M059J (cell line): ENCODE measurements at places on chromosomes 6 and 20. TPM values are rescaled to one million over a fixed set of nuclear protein-coding genes. Genes with fewer than 3 reads are reported as not detected.

DNA sequence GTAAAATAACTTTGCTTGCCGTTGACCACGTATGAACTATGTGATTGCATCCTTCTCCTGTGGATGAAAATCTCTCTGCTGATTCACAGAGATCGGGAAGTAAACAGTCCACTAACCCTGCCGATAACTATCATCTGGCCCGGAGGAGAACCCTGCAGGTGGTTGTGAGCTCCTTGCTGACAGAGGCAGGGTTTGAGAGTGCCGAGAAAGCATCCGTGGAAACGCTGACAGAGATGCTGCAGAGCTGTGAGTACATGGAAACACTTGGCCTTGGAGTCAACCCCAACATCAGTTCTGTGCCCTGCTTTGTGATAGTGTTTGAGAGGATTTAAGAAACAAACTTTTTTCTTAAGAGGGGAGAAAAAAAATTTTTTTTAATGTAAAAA is 937 bp downstream of the TAF8 start:
- no peak for DNase-seq

GRCh38 chr6:10381133-10381829 is 33.6 kb downstream of the TFAP2A start:
- no peak for DNase-seq

DNA sequence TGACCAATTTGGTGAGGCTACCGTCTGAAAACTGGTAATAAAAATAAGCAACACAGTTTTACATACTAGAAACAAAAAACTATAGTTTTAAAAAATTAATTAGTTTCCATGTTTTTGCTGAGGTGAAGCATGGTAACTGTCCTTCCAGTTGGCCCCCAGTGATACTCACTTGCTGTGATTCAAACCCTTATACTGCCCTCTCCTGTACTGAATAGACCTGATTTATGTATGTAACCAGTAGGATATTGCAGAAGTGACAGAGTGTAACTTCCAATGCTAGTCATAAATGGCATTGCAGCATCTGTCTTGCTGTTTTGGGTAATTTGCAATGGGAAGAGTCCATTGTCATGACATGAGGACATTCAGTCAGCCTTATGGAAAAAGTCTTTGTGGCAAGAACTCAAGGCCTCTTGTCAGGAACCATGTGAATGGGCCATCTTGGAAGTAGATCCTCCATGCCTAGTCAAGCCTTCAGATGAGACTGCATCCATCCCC is 8.9 kb upstream of the CHD6 start:
- DNase-seq: no peak

DNA sequence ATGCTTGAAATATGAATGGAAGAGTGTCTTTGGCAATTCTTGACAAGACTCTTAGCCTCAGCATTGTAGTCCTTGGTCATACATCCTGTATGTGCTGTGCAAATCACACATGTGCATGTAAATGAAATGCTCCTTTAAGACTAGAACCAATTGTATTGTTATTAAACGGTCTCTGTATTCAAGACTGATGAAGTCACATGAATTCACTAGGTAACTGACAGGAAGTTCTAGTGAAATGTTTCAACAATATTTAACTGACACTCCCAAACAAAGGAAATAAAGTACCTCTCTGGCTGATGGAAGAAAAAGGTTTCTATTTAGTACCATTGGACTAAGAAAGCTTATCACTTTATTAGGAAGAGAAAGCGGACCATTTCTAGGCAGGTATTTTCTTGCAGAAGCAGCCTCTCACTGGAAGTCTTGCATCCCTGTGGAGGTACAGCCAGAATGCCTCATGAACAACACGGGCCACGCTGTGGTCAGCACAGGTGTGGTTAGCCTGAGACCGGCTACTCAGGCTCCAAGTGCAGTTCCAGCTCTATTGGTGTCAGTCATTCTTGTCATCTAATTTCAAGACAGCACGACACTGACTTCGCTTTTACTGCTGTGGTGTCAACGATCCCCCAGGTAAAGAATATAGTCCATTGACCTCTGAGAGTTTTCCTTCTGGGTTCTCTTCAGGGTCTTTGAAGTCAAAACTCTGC is 17.3 kb downstream of the PPP1R3G start:
- no peak for DNase-seq

DNA sequence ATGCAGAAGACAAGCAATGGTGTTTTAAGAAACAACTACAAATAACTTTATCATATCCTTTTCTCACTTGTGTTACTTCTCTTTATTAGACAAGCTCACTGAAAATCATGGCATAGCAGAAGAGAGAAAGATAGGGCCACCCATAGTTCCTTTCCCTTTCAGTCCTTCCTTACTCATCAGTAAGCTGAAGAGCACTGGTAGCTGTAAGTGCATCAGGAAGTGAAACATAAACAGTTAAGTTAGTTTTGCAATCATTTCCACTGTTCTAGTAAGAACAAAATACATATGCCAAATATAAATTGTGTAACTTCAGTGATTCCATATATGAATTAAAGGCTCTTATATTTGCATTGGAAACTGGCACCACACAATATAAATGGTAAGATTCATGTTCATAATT is 220.1 kb downstream of the HACE1 start:
- DNase-seq: peak; percentile 39

DNA sequence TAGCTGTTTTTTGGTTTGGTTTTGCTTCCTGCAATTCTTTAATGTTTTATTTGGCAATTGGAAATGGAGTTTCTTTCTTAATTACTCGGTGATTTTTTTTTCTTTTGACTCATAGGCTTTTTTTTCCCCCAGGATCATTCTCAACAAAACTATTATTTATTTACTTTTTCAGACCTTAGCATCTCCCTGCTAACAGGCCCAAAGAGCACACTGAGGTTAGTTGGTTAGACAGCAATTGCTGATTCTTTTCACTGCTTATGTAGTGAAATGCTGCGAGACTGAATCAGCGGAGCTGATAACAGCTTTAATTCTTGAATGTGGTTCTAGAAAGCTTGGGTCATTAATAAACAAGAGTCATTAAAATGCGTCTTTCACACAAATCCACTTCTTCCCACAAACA is 79.1 kb upstream of the ZFP64 start:
- peak; percentile 33 for DNase-seq

DNA sequence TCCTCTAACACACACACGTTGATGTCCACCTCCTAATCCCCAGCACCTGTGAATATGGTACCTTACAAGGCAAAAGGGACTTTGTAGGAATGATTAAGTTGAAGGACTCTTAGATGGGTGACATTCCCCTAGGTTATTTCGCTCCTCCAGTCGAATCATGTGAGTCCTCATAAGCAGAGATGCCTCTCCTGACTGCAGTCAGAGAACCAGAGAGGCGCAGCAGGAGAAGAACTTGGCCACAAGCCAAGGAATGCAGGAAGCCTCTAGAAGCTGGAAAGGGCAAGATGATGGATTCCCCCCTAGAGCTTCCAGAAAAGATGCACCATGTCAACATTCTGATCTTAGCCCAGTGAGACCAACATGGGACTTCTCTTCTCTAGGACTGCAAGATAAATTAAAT is 133.1 kb upstream of the PTPRT start:
- peak; percentile 21 for DNase-seq

DNA sequence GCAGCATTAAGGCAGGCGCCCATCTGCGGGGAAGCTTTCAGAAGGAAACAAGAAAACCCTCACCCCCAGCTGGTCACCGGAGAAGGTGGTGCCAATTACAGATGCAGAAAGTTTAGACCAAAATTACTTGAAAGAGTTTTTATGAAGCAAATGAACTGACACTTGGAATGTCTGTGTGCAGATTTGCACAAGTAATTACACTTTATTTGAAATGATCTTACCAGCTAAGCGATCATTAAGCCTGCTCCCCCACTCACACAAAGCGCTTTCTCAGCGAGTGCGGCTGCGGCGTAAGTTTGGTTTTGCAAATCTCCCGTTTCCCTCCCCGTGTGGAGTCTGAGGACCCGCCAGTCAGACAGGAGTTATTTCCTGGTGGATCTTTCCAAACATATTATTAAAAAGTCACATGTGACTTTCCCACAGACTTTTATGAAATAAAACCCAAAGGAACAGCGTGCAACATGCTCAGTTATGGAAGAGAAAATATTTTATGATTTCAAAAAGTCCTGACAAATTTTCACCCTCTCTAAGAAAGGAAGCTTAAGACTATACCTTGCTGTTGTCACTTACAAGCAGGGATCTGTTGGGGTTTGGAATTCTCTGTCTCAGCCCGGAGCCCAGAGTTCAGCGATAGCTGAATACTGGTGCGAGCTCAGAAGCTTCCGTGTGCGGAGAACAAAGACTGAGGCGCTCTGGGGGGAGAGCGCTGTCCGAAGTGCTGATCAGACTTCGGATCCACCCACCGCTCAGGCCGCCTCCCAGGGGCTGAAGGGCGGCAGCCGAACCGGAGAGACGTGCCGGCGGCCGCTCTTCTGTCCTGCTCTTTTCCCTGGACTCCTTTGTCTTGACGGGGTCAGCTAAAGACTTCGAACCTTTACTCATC is 2.7 kb upstream of the MYT1 start:
- DNase-seq: peak; percentile 37

DNA sequence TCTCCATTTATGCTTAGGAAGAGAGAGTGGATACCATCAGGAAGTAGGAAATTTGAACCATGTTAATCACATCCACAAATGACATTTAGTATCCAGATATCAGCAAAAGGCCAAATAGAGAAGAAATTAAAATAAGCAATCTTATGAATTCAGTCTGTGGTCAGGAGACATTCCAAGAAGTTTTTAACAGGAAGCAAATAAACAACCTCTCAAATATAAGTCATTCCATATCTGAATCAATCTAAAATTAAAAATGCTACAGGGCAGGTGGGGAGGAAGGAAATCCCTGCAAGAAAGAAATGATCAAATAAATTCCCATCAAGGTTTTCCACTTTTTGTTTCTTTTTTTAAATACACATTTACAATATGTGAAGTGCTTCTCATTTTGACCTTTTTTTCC is 520.6 kb downstream of the LMBRD1 start:
- DNase-seq: no peak

DNA sequence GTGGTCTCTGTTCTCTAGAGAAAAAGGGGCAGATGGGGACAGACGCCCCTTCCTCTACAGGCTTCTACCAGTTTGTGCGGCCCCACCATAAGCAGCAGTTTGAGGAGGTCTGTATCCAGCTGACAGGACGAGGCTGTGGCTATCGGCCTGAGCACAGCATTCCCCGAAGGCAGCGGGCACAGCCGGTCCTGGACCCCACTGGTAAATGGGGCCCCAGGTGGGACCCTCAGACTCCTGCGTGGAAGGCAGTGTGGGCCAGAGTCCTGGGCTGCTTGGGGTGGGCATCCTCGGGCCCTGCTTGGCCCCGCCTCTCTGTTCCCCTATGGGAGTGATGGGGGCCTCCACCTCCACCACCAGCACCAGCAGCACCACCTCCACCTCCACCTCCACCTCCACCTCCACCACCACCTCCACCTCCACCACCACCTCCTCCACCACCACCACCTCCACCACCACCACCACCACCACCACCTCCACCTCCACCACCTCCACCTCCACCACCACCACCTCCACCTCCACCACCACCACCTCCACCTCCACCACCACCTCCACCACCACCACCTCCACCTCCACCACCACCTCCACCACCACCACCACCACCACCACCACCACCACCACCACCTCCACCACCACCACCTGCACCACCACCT is 3.2 kb upstream of the TNFRSF6B start:
- DNase-seq: peak; percentile 3

- no peak for DNase-seq
These were observed 105.9 kb upstream of the CARMIL1 start for GRCh38 chr6:25173246-25173645.

DNA sequence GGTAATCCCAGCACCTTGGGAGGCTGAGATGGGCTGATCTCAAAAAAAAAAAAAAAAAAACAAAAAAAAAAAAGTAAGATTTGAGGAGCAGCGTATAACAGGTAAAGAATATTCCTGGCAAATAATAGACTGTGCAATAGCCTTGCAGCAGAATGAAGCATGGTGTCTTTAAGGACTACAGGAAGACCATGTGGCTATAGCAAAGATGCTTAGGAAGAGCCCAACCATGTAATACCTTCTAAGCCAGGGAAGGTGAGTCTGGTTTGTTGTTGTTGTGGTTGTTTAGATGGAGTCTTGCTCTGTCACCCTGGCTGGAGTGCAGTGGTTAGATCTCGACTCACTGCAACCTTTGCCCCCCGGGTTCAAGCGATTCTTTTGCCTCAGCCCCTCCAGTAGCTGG is 14.3 kb upstream of the RBM39 start:
- no peak for DNase-seq

GRCh38 chr6:11824986-11825385 is 46.4 kb upstream of the ADTRP start:
- peak; percentile 29 for DNase-seq

GRCh38 chr6:111464184-111464583 is 18.8 kb downstream of the REV3L start:
- DNase-seq: no peak

DNA sequence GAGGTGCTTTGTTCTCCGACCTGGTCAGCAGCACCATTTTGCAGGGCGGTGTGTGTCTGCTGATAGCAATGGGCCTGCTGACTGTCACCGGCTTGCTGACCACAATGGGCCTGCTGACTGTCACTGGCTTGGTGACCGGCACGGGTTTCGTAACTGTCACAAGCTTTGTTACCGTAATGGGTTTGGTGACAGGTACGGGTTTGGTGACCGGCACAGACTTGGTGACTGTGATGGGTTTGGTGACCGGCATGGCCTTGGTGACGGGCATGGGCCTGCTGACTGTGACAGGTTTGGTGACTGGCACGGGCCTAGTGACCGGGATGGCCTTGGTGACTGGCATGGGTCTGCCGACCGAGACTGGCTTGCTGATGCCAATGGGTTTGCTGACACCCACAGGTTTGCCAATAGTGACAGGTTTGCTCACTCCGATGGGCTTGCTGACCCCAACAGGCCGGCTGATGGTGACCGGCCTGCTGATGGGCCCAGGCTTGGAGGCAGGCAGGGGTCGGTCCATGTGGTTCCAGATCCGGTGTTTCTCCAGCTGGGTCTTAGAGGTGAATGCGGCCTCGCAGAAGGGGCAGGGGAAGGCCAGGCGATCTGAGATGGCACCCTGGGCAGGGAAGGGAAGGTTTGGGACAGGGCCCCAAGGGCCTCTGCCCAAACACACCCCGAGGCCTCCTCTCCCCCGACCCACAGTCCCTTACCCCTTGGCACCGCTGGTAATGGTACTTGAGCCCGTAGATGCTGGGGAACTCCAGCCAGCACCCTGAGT is 3.4 kb downstream of the ZNF512B start:
- no peak for DNase-seq

SRSF12 gene
- not detected in 2 replicates for total RNA-seq

CENPQ gene
- total RNA-seq: 32.4 and 34.8 TPM in 2 replicates

PMEPA1 gene
- total RNA-seq: 7.5 and 14.6 TPM in 2 replicates

FOXP4 gene
- total RNA-seq: 6.5 and 11.6 TPM in 2 replicates

TMEM170B gene
- 1.2 and 4.0 TPM in 2 replicates for total RNA-seq

EBF4 gene
- total RNA-seq: 1.1 and 1.5 TPM in 2 replicates

CST1 gene
- 2.6 and 5.0 TPM in 2 replicates for total RNA-seq

TTBK1 gene
- total RNA-seq: under 0.01 TPM in 1 of 2 replicates, not detected in the other

NQO2 gene
- total RNA-seq: 40.2 and 46.4 TPM in 2 replicates

PKIG gene
- 57.9 and 83.1 TPM in 2 replicates for total RNA-seq

APOBEC2 gene
- not detected in 2 replicates for total RNA-seq
